ENCODE measurements at places on chromosomes 11 and 22.

GRCh38 chr22:46457502-46458488 is 79.6 kb downstream of the CELSR1 start:
- no peak for DNase-seq

- DNase-seq: no peak
Measured at GRCh38 chr22:28034145-28034759, 115.2 kb upstream of the PITPNB start.

- DNase-seq: no peak
Measured at GRCh38 chr22:39246217-39246616, 1.4 kb upstream of the PDGFB start.

- no peak for DNase-seq
Measured at GRCh38 chr11:1237851-1238250, 15.0 kb downstream of the MUC5B start.

- no peak for DNase-seq
Measured at GRCh38 chr11:70511345-70511744, 113.0 kb downstream of the CTTN start.

GRCh38 chr22:37244114-37244921 is at the start of gene RAC2:
RAC2 (minus strand) TSS chr22:37244269; CDS start chr22:37244148, 121 bp downstream.
- peak; percentile 92 for DNase-seq

GRCh38 chr11:46949297-46949696 is 12.7 kb downstream of the CSTPP1 start:
- no peak for DNase-seq

GRCh38 chr11:47917599-47918369 is 62.6 kb upstream of the PTPRJ start:
- DNase-seq: no peak

DNA sequence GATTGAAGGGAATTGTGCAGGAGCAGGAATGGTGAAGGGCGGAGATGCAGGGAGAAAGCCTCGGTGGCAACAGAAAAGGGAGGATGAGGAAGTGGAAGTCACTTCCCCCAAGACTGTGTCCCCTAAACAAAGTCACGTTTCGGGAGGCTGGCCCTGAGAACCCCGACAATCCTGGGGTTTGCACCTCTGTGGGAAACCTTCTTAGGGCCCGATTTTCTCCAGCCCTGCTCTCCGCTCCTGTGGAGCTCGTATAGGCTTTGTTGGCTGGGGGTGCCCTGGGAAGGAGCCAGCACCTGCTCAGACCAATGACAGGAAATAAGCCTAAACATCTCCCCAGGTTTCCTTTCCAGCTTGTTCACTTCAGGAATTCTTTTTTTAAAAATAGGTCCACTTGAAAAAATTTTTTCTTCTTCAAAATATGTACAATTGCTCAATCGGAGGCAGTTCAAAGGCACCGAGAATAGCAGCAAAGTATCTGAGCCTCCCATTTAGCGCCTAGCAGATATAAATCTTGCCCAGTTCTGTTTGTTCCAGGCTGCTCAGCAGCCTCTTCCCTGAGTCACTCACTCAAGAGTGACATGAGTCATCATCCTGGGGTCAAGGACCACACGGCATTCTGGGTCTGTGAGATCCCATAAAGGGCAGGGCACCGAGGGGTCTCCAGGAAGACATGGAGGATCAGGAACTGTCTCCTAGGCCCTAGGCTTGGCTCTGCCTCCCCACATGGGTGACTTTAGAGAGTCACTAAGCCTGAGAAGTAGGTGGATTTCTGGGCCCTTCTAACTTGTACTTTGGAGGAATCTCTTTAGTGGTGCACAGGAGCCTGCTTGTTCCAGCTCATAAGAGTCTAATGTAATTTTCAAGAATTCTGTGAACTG is 34.0 kb downstream of the IRAG1 start:
- DNase-seq: no peak

- DNase-seq: no peak
Measured at GRCh38 chr11:83661491-83662350, 375.6 kb upstream of the CCDC90B start.

DNA sequence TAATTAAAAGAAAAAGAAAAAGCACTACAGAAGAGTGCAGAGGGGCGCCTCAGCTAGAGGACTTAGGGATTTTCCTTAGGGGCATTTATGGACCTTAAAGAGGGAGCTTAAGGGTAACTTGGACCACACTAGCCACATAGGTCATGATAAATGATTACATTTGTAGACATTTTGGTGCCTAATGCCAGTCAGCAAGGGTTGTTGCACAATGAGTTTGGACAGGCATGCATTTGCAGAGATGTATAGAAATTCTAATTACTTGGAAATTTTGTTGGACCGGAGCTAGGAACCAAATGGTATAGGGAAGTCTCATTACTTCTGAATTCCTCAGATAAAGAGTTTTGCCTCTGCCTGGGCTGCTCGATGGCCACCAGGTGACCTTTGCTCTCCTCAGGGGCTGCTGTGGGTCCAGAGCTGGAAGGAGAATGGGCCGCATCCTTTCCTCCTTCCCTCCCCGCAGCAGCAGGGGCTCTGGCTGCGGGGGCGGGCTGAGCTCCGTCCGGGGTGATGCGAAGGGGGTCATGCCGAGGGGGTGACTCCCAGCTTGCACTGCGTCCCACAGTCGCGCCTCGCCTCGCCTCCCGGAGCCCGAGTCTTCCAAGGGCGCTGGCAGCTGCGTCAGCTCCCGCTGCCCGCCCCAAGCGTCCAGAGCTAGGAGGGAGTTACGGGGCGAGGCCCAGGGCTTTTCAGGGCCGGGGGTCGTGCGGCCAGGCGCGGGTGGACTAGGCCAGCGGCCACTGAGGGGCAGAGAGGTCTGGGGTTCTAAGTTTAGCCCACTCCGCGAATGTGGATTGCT is 20.3 kb upstream of the MALAT1 start:
- DNase-seq: no peak

- DNase-seq: no peak
Measured at GRCh38 chr11:78289552-78290292, 101.0 kb downstream of the USP35 start.

DNA sequence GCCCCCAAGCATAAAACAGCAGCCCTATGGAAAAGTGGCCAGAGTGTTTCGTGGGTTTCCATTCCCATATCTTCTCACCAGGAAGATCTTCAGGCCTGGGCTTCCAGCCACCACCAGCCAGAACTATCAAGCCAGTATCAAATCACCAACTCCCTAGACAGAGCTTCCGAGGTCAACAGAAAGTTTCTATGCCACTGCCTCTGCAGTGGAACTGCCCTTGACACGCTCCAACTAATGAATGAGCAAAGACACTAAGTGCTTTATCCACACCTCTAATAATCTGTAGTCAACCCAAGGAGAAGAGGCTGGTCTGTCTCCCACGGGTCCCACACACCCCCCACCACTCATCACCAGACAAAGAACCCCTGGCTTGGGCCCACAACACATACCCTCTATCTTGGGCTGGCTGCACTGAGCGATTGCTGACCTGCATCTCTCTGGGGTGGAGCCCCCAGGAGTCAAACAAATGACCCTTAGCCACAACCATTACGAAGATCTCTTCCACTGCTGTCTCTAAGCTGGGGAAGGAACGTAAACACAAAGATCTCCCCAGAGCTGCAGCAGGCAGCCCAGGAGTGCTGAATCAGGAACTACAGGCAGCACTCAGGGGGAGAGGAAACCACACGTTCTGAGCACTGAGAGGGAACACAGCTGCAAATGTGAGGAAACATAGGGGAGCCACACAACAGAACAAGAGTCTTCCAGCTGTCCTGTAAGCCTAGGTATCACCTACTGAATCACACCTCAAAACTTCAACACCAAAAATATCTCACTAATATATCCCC is 9.7 kb downstream of the OR5AN1 start:
- DNase-seq: no peak

All from activated CD8-positive, alpha-beta memory T cell treated with anti-CD3 and anti-CD28 coated beads, Interleukin-2, amount 50 U/mL, for 4 hours (primary cell).